ENCODE measurements at places on chromosomes 5 and 9.

GRCh38 chr5:161847941-161848391 lies at the start of gene GABRA1:
GABRA1 (plus strand) TSS chr5:161848120; CDS start chr5:161850811, 2,691 bp downstream.
- no peak for DNase-seq

DNA sequence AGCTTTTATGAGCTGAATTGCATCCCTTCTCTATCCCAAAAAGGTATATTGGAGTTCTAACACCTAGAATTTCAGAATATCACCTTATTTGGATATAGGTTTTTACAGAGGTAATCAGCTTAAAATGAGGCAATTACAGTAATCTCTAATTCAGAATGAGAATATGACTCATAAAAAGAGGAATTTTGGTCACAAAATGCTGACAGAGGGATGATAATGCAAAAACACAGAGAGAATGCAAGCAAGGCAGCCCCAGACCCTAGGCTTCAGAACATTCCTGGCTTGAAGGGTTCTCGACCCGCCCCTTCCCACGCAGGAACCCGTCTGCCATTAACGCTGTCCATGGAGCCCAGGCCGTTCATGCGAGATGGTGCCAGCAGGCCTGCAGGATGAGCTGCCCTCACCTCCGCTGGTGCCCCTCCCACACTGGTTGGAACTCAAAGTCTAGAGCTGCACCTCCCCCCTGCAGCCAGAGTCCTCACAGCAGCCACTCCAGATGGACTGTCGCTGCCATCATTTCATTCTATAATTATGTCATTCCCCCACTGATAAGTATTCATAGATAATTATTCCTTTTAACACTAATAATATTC lies 1173.4 kb upstream of the ACO1 start:
- no peak for DNase-seq

GRCh38 chr5:963673-964531 lies 44.7 kb upstream of the NKD2 start:
- DNase-seq: no peak

DNA sequence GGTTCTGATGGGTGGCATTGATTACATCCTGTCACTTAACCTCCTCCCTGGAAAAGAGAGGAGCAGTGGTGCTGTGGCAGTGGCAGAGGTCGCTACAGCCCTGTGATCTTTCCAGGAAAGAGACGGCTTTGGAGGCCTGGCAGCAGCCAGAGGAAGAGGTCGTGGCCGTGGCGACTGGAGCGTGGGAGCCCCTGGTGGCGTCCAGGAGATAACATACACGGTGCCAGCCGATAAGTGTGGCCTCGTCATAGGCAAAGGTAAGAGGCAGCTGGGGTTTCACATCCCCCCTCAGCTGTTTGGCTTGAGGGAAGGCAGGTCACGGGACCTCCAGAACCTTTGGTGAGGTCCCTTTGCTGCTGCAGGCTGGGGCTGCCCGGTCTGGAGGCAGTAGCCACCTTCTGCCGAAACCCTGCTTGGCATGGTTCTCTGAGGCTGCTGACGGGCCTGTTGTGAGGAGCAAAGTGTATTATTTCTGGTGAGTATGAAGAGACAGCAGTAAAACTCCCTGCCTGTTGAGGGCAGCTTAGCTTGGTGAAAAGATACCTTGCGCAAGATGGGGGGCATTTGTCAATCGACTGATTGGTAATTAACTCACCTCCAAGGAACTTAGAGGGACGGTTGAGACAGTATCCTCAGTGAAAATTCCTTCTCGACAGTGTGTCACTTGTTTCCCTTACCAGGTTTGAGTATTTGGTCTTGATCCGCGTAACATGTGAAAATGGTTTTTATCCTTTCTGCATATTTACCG lies 38.0 kb upstream of the PRDM12 start:
- no peak for DNase-seq

GRCh38 chr5:96245140-96246091 lies 187.6 kb downstream of the PCSK1 start:
- no peak for DNase-seq

GRCh38 chr9:136552117-136552703 lies 6.4 kb upstream of the NOTCH1 start:
- DNase-seq: no peak

- peak; percentile 39 for DNase-seq
Measured at GRCh38 chr9:118446943-118447639, 742.9 kb downstream of the TLR4 start.

- no peak for DNase-seq
Measured at GRCh38 chr5:68375540-68375939, 160.0 kb downstream of the PIK3R1 start.

DNA sequence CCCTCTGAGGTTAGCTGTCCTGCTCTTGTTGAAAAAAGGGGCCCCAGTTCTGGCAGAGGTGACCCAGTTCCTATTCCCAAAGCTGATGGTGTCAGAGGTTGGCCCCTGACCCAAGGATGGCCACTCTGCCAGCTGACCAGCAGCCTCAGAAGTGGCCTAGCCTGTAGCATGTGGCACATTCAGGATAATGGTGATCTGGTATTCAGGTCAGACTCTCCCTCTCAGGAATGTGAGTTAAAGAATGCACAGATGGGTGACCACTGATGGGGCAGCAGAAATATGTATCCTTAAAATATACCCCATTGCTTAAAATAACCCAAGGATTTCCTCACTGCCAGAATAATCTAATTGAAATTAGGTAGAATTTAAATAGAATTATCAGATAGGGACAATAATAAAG lies 369.2 kb downstream of the SEMA5A start:
- DNase-seq: no peak

- DNase-seq: peak; percentile 4
Measured at GRCh38 chr9:103261951-103262350, 266.8 kb downstream of the CYLC2 start.

Data from NCI-H2081 (cell line).